ENCODE measurements at places on chromosomes 5 and 9.

DNA sequence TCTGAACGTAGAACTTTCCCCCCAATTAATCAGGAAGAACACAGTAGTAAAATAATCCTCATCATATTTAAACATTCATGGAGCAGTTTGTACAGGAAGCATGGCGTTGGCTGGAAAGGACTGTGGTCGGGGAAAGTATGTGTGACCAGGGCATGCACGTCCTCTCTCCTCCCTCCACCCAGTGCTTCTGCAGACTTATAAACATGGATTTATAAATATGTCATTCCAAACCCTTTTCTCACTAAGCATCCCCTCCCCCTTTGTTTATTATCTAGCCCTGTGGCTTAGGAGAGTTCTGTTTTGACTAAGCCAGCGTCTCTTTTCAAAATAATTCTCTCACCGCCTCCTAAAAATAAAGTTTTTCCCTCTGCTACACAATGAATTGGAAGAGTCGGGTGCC lies 70.4 kb upstream of the DAP start:
- no peak for DNase-seq

GRCh38 chr5:61981886-61982285 lies 324.1 kb upstream of the KIF2A start:
- no peak for DNase-seq

DNA sequence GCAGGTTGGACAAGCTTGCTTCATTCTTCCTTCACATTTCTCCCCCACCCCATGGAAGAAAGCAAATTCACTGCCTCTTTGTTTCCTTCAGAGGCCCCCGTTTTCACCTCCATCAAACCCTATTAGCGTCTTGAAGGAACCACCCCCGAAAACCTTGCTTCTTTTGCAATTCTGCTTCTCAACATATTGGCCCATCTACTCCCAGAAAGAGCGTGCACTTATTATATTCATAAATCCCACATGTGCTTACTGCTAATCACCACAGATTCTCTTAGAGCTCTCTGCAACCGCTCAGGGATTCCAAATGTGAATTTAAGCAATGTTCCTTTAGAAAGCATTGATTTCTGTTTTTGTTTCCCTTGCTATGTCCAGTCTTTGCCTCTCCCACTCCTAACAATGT lies 1.1 kb downstream of the F2RL2 start:
- no peak for DNase-seq

DNA sequence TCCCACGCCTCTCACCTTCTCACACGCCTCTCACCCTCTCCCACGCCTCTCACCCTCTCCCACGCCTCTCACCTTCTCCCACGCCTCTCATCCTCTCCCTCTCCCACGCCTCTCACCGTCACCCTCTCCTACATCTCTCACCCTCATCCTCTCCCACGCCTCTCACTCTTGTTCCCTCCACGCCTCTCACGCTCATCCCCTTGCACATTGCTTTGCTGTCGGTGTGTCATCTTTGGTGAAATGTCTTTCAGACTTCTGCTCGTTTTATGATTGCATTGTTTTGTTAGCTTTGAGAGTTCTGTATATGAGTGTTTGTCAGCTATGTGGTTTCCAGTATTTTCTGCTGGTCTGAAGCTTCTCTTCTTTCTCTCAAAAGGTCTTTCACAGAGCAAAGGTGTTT lies 102.7 kb downstream of the EHMT1 start:
- no peak for DNase-seq

GRCh38 chr5:159945359-159945758 lies 29.1 kb downstream of the ADRA1B start:
- DNase-seq = no peak

GRCh38 chr5:13186177-13186576 lies 758.3 kb downstream of the DNAH5 start:
- DNase-seq = no peak

DNA sequence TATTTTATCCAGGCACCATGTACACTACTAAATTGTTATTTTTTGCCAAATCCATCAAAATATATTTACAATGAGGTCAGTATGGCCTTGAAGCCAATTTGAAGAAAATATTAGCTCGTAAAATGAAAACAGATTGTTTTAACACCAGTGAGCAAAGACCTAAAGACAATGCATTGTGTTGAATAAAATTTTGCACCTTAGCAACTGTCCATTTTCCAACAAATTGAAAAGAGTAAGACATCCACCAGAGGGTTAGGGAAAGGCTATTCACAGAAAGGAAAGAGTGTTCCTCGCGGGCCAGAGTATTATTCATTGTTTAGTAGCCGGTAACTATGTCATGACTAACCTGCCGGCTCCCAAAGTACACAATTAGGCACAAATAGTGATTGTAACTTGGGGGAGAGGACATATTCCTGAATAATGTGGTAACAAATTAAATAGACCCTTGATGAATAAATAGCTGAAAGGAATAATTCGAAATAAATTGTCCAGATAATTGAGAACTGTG lies 213.3 kb downstream of the DNAH5 start:
- DNase-seq = no peak

DNA sequence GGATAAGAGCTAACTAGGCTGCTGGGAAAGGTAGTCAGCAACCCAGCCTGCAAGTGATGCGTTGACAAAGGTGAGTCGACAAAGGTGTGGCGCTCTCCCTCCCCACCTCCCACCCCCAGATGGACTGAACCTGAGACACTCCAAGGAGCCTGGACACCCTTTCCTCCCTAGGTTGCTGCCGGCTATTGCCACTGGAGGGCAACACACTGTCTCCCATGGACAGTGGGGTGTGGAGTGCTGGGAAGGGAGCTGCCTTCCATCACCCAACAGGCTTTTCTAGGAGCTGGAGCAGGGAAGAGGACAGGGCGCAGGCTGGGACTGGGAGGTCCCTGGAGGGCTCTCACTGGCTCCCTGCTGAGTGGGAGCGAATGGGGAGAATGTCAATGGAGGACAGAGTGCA lies 75.4 kb upstream of the ARAP3 start:
- no peak for DNase-seq

DNA sequence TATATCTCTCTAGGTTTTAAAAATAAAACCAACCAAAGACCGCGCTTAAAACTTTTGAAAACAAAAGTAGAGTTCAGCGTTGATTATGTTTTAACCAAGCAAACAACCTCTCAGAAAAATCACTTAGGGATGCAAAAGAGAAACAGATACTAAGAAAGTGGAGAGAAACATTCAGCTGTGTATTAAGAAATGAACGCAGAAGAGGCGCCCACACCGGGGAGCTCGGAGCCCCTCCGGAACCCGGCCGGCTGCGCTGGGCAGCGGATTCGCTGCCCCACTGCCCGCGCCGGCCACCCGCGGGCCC lies 1.4 kb downstream of the PITX1 start:
- no peak for DNase-seq

DNA sequence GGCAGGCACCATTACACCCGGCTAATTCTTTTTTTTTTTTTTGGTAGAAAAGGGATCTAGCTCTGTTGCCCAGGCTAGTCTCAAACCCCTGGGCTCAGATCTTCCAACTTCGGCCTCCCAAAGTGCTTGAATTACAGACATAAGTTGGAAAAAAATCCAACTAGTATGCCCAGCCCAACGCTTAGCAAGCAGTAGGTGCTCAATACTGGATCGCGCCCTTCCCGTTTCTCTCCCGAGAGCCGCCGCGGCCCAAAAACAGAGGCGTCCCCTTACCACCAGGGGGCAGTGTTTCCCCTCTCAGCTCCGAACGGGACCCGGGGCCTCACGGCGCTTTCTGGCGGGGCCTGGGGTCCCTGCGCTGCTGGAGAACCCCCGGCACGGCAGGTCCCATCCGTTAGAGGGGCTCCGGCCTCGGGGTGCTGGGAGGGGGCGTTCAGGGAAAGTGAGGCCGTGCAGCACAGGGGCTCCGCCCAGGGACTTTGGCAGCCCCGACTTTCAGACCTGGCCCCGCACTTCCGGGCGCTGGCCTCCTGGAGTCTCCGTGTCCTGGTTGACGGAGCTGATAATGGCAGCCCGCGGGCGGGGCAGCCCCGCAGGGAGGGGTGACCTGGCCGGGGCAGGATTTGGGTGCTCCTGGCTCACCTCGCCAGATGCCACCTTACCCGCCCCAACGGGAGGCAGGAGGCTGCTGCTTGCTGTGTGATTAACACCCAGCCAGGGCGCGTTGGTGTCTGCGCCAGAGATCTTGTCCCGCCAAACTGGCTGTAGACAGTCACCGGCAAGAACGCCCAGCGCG lies 15.2 kb downstream of the PTGES start:
- DNase-seq = peak; percentile 69

GRCh38 chr9:613771-614347 lies 227.6 kb upstream of the DMRT1 start:
- peak; percentile 44 for DNase-seq
